Cortex of kidney (tissue), 1 donor: ENCODE measurements at places on chromosomes 1 and 21.

DNA sequence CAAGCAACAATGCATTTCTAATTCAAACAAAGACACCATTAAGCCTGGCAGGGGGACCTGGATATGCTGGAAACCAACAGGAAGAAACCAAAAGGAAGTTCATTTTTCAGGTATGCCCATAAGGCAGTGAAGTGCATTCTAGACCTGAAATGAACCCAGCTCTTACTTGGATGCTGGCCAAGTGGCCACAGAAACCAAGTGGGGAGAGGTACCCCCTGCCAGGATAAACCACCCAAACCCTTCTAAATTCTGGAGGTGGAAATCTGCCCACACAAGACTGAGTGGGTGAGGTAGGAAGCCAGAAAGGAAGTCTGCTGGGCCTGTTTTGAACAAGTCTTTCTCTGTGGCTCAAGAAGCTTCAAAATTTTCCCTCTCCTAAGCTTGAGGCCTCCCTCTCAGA lies 2.6 kb downstream of the CD5L start:
- DNase-seq, result no peak

DNA sequence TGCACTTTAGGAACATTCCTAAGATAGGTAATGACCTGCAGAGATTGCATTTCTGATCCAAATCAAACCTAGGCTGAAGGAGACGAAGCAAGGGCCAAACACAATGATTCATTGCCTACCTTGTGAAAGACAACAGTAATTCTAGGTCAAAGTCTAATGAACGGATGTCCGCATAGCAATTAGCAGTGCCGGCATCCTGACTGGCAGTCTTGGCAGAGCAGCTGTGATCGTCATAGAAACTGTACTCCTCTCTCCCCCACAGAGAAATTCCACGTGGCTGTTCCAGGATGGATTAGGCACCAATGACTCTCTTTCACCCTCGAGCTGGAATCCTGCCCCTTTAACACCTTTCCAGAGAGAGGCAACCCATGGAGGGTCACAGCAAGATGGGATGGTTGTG lies 28.9 kb upstream of the VAV3 start:
- DNase-seq, result no peak

GRCh38 chr1:41135196-41135947 lies 106.7 kb downstream of the SCMH1 start:
- no peak for DNase-seq

DNA sequence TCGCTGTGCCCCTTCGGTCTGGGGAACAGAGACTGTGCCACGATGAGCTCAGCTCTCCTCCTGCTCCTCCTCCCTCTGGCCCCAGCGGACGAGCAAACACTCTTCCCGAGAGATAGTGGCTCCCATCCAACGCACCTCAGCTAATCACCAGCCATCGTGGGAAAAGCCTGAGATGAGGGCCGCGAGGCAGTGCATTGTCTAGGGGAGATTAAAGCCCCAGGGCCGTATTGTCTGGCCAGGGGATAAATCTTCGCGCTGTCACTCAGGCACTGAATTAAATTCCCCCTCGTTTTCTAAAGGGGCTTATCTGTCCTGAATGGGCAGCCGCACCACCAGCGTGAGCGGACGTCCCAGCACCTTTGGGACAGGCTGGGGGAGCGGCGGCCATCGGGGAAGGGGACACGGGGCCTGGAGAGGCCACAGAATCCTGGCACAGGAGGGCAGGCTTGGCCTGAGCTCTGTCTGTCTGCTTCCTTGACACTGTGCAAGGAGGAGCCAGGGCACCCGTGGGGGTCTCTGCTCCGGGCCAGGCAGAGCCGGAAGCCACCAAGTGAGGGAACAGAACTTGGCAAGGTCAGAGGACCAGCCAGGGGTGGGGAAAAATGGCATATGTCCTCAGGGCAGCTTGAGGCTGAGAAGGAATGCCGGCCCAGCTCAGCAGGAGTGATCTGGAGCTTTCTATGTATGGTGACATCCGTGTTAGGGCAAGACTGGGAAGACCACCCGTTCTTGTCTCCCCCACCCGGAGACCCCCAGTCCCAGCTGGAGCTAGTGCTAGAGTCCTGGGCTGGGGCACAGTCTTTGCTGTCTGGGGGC lies 32.3 kb downstream of the PRDM16 start:
- no peak for DNase-seq

- DNase-seq, result no peak
These were observed 36.1 kb downstream of the NIPAL3 start for GRCh38 chr1:24451746-24452145.

DNA sequence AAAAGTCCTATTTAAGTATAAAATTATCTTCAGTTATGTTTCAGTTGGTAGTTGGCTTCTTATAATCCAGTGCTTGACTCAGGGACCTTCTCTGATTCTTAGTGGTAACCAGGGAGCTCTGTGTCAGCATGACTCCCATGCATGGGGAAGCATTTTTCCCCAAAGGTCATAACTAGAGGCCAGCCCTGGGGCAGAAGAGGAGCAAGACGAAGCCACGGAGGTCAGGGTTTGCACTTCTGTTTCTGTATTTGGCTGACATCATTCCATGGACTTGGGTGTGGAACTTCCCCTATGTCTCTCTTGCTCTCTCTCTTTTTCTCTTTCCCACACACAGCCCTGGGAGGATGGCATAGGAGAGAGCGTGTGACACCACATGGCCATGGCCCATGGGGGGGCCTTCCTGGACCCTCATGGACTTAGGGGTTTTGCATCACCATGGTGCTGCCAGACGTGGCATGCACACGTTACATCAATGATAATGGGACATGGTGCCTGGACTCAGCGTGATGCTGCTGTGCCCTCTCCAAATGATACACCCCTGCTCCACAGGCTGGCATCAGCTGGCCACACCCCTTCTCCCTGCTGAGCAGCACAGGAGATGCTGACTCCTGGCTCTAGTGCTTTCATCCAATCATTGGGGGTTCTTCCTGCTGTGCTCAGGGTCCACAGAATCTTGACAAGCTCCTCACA lies 260.5 kb downstream of the KCNJ6 start:
- DNase-seq, result no peak

DNA sequence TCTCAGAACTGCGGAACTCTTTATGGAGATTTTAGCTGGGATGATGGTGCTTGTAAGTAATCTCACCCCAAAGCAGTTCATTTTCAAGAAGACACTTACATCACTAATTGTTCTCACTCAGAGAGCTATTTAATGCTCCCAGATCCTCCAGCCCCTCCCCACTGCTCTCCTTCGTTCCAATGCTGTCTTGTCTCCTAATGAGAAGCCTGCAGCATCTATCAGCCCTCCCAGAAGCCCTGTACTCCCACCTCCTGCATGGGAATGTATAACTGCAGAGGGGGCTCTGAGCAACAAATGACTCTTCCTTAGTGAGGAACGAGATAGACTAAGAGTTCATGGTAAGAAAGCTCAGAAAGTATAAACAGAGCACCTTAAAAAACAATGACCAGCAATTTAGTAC lies 377.4 kb upstream of the RUNX1 start:
- no peak for DNase-seq

- no peak for DNase-seq
These were observed 81.4 kb downstream of the NENF start for GRCh38 chr1:212514056-212514614.

DNA sequence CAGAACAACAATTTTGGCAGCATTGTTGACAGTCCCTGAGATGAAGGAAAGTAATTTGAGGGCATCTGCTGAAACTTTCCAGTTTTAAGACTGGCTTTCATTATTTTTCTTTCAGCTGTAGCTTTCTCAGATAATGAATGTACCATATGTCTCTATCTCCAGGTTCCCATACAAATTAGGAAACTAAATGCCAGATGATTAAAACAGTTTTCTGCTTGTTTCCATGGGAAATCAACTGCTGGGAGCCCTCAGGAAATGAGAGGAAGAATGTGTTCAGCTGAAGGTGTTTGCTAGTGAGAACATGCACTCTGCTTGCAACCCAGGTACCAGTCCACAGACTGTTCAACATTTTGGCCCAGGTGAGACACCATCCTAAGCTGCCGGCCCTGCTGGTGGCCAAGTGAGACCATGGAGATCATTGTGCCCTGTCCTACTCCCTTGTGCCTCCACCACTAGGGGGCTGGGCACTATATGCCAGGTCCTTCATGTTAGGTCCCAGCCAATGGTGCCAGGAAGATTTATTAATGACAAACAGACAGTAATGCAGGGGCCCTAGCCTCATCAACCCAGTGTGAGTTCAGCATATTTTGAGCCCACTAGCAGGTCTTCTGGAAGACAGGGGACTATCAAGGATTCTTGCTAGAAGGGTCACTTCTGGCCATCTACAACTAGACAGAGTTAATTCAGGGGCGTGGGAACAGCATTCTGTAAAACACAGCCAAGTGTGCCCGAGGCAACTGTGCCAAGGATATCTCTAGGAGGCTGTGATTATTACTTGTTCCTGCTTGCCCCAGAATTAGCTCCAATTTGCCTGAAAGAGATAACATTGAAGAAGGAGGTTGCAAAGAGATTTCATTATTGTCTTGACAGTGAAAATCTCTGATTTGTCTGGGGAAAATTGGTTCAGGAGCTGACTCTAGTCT lies 17.0 kb upstream of the LRRC8C start:
- no peak for DNase-seq

DNA sequence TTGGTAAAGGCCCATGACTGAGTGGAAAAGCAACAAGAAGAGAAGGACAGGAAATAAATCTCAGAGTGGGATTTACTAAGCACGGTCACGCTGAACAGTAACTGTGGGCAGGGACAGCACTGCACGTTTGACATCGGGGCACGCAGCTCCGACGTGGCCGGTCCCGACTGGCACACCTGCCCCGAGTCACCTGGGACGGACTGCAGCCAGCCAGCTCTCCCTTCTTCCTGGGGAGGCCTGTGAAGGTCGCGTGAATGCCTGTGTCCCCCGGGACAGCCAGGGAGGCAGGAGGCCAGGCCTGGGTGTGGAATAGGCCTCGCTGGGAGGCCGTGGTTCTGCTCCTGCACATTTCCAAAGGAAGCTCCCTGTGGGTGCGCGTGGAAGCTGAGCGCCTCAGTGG lies 140.2 kb downstream of the PRDM16 start:
- no peak for DNase-seq

- no peak for DNase-seq
These were observed 385.1 kb downstream of the LMX1A start for GRCh38 chr1:164971391-164971790.

GRCh38 chr1:246301553-246302250 lies 205.4 kb downstream of the SMYD3 start:
- no peak for DNase-seq

GRCh38 chr1:20730690-20731056 lies 1.8 kb downstream of the SH2D5 start:
- no peak for DNase-seq

DNA sequence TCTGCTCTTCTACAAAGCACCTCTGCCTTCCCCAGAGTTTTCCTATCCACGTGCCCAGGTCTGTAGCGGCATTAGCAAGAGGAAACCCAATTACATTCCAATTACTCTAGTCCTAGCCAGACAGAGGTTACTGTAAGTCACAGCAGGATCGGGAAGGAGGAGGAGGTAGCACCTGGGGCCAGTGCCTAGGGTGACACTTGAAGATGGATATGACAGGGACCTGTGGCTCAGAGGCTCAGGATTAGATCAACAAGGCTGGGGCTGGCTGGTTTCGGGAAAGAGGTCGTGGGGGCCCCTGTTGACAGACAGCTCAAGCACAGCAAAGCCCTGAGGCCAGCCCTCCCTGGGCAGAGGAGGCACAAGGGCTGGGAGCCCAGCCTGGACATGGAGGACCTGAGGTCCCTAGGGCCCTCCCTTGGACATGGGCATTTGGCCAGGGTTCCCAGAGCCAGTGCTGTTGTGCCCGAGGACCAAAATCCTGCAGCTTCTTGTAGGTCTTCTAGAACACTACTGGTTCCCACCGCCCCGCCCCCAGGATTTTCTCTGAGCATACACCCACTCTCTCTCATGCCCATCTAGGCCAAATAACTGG lies 3.0 kb upstream of the HCRTR1 start:
- no peak for DNase-seq

DNA sequence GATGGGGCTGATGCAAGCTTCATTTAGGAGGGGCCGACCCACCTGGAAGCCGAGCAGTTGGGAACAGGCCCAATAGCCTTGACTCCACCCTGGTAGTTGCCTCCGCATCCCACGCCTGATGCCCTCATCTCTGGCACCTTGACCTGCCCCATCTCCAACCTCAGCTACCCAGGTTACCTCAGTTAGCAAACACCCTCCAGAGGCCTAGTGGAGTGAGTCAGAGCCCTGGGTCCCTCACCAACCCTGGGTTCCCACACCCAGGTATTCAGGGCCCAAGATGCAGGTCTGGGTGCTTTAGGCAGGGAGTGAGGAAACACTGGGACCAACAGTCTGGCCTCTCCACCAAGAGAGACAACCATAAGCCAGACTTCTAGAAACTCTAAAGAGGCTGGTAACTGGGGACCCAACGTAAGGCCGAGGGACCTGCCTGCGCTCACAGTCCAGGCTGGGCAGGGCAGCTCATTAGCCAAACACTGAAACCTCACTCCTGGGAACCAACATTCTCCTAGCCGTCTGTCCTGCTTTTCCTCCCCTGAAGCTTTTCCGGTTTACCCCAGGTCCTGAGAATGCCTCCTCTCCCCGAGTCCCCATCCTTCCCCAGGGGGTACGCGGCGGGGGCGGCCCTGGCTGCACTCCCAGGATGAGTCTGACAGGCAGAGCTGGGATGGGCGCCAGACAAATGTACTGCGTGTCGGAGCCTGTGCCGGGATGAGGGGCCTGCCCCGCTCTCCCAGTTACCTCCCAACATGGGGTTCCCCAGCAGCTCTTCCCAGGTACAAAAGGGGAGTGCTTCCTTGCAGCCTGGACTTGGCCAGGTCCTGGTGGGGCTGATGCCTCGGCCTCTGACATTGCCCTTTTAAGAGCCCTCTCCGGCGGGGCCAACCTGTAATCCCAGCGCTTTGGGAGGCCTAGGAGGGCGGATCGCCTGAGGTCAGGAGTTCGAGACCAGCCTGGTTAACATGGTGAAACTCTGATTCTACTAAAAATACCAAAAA lies 8.9 kb upstream of the CELSR2 start:
- no peak for DNase-seq

DNA sequence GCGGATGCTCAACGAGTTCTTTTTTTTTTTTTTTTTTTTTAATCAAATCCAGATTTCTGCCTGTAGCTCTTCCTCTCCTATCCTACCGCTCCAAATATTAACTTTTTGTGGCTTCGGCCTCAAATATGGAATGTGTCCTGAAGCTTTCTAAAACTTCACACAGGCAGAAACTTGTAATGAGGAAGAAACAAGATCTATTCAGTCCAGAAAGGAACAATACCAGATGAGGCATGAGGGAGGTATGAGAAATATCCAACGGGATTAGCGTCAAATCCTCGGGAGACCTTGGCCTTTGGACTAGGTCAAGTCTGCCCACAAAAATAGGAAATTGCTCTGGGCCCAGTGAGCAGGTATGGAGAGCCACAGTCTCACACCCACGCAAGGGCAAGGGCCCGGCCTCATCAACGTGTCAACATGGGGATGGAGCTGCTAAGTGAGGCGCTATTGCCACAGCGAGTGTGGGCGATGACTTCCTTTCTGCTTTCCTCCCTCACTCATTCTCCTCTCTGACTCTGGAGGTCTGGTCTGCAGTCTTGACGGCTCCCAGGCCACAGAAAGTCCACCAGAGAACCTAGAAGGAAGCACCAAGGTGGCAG lies 66.6 kb downstream of the BCAR3 start:
- no peak for DNase-seq

- DNase-seq, result no peak
These were observed 20.5 kb downstream of the STPG1 start for GRCh38 chr1:24392982-24393650.

GRCh38 chr1:64330839-64331238 lies 127.4 kb downstream of the UBE2U start:
- no peak for DNase-seq

- DNase-seq, result no peak
These were observed 160.8 kb upstream of the SGIP1 start for GRCh38 chr1:66373157-66373591.

GRCh38 chr1:201755200-201755599 lies 73.8 kb upstream of the IPO9 start:
- no peak for DNase-seq
